Lower leg skin (tissue), 4 donors: ENCODE measurements at places on chromosomes 3 and 15. TPM values are rescaled to one million over a fixed set of nuclear protein-coding genes. Genes with fewer than 3 reads are reported as not detected.

Gene EPB42
- total RNA-seq: not detected

Gene ADCY5
- 3.5 TPM for total RNA-seq

Gene BFSP2
- not detected for total RNA-seq

Gene C2CD4B
- 3.2 TPM for total RNA-seq

Gene ROBO1
- total RNA-seq: 48.7 TPM

Gene DZIP1L
- 17.4 TPM for total RNA-seq

Gene MED12L
- total RNA-seq: 0.37 TPM

Gene UROC1
- not detected for total RNA-seq

GRCh38 chr3:132643366-132643765 lies 16.2 kb downstream of the ACAD11 start:
- no peak for DNase-seq

GRCh38 chr15:101489599-101490407 lies at the start of gene PCSK6:
Gene PCSK6 (minus strand): TSS chr15:101489707. CDS start chr15:101489670, 37 bp downstream.
- no peak for DNase-seq

DNA sequence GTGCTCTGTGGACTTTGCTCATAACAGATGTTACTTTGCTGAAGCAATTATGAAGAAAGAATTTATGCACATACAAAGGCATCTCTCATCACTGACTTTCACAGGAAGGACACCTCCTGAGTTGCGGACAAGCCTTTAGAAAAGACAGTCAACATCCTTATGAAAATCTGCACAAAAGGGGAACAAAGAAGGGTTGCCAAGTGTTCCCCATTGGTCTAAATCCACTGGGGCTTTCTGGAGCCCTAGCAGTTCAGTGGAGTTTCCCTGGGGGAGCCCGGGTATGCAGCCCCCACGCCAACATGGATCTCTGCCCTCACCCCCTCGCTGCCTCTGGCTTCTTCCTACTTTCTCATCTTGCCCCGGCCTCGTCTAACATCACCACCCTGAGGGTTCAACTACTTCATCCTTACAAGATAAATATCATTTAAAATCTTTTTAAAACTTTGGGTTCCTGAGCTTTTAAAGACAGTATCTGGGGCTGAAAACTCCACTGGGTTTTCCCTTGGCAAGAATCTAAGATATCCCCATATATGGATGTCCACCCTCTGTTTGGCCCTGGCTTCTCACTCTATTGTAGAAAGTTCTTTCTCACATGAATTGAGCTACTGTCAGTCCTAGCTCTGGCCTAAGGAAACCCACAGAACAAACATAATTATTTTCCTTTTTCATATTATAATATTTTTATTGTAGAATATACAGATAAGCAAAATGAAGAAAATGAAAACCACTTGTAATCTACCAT lies 207.9 kb upstream of the RGMA start:
- DNase-seq: no peak

- DNase-seq: no peak
Measured at GRCh38 chr15:31799715-31800321, 230.5 kb upstream of the CHRNA7 start.

DNA sequence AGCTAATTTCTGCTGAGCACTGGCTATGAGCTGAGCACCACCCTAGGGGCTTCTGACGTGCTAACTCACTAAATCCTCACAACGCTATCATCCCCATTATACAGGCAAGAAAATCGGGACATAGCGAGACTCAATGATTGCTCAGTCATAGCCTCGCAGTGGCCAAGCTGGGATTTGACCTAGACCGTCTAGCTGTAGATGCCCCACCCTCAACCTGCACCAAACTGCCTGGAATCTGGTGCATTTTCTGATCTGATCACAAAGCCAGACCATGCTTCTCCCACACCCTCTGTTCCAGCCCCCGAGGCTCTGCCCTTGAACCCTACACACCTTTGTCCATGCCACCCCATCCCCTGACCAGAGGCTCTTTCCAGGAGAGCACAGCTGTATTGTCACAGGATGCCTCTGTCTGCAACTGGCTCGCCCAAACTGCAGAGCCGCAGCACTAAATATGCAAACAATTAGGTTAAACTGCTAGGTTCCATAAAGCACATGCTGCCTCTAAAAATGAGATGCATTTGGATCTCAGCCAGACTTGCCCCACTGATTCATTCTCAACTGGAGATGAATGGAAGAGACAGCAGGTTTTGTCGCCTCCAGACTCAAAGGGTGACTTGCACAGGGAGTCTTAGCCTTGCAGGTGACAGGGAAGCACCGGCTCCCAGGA lies 95.2 kb downstream of the NUP210 start:
- DNase-seq: no peak

DNA sequence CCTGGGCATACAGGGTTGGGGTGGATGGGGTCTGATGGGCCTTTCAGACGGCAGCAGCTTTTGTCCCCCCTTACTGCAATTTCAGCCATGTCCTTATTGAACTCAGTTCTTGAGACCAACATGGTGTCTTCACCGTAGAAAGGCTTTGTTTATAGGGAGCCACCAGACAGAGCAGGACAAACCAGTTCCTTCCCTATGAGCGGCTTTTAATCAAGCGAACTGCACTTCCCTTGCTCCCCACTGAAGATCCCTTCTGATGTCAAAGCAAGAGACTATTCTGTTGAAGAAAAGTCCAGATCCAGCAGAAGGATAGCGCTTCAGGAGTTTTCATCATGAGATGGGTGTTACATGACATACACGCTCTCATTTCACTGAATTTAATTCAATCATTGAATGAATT lies 100.4 kb downstream of the CD47 start:
- DNase-seq: no peak

- no peak for DNase-seq
Measured at GRCh38 chr3:147572970-147573340, 163.8 kb downstream of the ZIC1 start.

DNA sequence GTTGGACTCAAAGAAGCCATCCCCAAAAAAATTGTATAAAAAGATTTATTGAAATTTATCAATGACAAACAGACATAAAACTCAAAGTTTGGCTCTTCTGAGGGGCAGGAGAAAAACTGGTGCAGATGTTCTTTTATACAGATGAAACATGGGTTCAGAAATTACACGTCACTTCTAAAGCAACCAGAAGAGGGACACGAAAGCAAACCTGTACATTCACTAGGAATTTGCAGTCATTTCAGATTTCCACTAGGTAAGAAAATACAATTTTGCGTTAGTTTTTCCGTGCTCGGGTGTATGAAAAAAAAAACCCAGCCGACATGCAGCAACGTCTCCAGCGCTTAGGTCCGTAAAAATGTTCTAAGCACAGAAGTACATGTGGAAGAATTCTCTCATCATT lies 41.8 kb downstream of the ANP32A start:
- DNase-seq: no peak

GRCh38 chr15:82231233-82231632 lies 31.3 kb downstream of the EFL1 start:
- no peak for DNase-seq

DNA sequence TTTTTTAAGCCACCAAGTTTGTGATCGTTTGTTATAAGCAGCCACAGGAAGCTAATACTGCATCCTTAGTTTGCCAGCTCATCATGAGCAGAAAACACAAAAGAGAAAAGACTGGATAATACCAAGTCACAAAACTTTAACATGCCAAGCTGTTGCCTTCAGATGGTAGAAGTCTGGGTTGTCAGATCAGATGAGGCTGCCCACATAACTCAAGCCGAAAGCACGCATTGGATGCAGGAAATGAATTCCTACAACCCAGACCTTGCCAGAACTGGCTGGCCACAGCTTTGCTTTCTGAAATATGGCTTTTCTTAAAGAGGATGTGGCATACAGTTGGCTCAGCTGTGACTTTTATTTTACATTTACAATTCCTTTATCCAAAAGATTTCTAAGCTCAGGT lies 118.3 kb upstream of the NEO1 start:
- no peak for DNase-seq

DNA sequence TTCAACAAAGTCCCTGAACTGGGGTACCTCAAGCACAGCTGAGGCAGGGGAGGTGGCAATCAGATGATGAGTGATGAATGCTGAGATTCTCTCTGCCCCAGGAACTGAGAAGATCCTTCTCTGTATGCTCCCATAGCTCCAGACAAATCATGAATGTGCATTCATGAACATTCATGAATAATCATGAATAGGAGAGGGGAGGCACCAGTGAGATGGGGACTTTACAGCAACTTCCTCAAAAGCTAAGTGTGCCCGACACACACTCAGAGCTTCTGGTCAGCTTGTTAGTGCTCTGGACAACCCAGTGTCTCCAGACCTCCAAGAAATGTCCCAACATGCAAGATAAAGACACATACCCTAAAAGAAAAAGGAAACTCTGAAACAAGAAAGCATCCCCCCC lies 24.3 kb downstream of the LRRC2 start:
- DNase-seq: peak; percentile 3

DNA sequence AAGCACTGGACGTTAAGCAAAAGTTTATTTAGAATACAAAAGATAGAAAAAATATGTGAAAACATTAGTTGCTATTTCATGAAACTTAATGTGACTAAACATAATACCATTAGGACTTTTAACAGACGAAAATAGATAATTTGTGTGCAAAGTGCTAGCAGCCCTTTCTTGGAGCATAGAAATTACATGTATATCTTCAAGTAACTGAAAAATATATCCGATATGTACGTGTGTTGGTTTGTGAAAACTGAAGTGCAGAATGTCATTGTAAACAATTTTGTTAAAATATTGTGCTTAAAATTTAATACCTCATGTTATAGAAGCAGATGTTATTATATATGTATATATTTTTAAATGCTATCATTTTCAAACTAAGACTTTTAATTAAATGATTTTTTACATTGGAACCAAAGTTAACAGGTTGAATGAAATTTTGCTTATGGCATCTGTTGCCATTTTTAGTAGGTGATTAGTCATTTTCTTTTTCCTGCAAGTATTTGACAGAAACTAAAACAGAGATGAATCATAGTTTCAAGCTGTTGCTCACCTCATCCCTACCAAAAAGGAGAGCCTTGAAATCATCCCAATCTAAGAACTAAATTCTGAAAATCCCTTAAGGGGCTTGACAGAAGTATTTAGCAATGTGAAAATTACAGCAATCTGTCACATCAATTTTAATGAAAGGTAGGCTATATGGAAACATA lies 334.8 kb downstream of the NAALADL2 start:
- DNase-seq: no peak

- no peak for DNase-seq
Measured at GRCh38 chr3:48118322-48118721, 69.9 kb downstream of the CDC25A start.

DNA sequence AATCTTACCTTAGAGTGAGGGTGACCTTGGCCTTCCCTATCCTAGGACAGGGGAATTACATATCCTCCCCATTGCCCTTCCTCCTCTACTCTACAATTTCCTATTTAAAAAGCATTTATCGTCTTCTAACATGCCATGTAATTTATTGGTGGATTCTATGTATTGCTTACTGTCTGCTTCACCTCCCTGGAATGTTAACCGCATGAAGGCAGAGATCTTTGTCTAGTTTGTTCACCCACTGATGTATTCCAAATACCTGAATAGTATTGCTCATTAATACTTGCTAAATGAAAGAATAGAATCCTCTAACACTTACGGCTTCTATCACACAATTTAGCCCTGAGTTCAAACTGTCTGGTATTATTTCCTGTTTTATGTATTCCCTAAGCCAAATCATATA lies 68.6 kb downstream of the PPARG start:
- DNase-seq: no peak

DNA sequence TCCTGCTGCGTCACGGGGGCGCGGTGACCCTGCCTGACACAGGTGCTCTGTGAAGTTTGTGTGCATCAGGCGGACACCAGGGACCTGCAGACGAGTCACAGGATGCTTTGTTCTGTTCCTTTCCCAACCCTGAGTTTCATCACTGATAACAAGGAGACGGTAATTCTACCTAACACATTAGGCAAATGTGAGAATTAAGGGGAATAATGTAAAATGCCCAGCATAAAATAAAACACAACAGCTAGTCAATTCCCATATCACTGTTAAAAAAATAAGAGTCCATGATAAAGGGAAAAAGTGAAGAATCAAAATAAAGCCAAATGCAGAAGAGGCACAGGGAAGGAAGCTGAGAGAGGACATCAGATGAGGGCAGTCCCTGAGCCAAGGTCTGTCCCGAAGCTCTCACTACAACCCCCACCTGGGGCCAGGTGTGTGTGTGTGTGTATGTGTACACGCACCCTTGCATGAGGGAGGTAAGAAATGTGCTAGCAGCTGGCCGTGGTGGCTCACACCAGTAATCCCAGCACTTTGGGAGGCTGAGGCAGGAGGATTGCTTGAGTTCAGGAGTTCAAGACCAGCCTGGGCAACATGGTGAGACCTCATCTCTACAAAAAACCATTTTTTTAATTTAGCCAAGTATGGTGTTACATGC lies 27.5 kb downstream of the PLA2G4D start:
- peak; percentile 78 for DNase-seq

- DNase-seq: no peak
Measured at GRCh38 chr15:96262549-96263489, 67.7 kb upstream of the NR2F2 start.

- DNase-seq: no peak
Measured at GRCh38 chr3:181728470-181729340, 17.0 kb downstream of the SOX2 start.

DNA sequence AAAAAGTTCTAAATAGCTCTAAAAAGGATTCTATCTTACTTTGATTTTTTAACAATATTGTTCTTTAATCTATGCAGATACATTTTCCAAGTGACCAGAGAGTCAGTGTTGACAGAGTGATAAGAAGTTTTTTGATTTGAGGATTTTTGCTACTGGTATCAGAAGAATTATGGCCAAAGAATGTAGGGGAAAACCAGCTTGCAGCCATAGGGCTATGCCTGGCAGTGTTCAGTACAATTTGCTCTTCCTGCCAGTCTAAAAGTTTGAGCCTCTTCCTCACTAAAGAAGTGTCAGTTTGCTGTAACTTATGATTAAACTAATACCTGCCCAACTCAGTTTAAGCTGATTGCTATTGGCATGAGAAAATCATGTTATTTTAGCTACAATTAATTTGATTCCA lies 35.3 kb upstream of the FSIP1 start:
- no peak for DNase-seq

GRCh38 chr15:52153900-52154895 lies 37.0 kb downstream of the GNB5 start:
- no peak for DNase-seq

DNA sequence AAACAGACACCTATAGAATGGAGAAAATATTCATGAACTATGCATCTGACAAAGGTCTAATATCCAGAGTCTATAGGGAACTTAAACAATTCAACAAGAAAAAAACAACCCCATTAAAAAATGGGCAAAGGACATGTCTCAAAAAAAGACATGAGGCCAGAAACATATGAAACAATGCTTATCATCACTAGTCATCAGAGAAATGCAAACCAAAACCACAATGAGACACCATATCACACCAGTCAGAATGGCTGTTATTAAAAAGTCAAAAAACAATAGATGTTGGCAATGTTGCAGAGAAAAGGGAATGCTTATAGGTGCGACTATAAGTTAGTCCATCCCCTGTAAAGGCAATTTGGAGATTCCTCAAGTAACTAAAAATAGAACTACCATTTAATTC lies 11.4 kb upstream of the HDGFL3 start:
- no peak for DNase-seq

DNA sequence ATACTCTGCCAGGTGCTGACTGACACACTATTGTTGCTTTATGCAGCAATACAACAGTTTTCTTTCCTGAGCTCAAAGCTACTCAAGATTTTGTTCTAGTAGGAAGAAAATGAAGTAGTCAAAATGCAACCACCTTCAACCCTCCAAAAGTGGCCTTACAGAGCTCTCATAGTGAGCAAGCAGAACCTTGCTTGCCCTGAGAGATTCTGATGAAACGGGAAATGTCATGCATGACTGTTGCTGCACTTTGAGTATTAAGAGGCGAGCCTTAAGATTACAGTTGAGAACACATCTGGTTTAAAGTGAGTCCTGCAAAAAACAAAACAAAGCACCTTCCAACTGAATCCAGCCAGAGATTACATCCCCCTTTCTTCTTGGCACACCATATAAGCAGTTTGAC lies 29.7 kb downstream of the MINDY4B start:
- no peak for DNase-seq
